NCI-H146 (cell line): ENCODE measurements at places on chromosomes 1 and 21.

GRCh38 chr1:153962088-153963029 is 978 bp downstream of the SLC39A1 start:
- DNase-seq: no peak

- no peak for DNase-seq
Observed at GRCh38 chr1:115296981-115297380, 41.1 kb downstream of the NGF start.

GRCh38 chr1:15110128-15110866 is 43.2 kb upstream of the TMEM51 start:
- DNase-seq: no peak

GRCh38 chr1:58695206-58695605 is 4.7 kb downstream of the MYSM1 start:
- no peak for DNase-seq

DNA sequence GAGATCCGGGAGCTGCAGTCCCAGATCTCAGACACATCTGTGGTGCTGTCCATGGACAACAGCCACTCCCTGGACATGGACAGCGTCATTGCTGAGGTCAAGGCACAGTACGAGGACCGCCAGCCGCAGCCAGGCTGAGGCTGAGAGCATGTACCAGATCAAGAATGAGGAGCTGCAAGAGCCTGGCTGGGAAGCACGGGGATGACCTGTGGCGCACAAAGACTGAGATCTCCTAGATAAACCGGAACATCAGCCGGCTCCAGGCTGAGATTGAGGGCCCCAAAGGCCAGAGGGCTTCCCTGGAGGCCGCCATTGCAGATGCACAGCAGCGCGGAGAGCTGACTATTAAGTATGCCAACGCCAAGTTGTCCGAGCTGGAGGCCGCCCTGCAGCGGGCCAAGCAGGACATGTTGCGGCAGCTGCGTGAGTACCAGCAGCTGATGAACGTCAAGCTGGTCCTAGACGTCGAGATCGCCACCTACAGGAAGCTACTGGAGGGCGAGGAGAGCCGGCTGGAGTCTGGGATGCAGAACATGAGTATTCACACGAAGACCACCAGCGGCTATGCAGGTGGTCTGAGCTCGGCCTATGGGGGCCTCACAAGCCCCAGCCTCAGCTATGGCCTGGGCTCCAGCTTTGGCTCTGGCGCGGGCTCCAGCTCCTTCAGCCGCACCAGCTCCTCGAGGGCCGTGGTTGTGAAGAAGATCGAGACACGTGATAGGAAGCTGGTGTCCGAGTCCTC is 25.5 kb downstream of the ETV3L start:
- DNase-seq: peak; percentile 81

DNA sequence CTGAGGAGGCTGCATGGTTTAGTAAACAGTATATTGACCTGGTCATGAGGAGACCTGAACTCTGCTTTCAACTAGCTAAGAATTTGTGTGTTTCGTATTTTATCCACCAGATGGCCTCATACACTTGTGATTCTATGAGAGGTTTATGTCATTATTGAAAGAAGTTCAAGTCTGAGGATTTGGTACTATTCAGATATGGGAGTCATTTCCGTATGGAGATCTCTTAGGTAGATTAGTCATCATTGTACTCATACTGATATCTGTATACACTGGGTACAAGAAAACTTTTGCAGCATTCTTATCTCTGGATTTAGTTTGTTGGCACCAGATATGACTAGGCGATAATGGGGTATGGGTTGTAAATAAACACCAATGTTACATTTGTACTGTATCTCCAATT is 26.6 kb downstream of the ATF6 start:
- DNase-seq: peak; percentile 48

DNA sequence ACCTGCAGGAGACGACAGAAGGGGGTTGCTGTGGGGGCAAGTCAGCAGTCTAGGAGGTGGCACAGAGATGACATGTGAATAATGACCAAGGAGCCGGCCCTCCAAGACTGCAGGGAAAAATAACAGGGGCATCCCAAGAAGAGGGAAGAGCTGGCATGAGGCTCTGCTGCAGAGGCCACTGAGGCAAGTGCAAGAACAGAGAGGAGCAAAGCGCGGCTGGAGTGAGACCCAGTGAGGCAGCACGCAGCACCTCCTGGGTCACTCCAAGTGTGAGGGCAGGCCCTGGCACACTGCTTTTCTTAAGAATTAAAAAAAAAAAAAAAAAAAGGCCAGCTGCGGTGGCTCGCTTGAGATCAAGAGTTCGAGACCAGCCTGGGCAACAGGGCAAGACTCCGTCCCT is 80.1 kb downstream of the SLC66A1 start:
- no peak for DNase-seq

DNA sequence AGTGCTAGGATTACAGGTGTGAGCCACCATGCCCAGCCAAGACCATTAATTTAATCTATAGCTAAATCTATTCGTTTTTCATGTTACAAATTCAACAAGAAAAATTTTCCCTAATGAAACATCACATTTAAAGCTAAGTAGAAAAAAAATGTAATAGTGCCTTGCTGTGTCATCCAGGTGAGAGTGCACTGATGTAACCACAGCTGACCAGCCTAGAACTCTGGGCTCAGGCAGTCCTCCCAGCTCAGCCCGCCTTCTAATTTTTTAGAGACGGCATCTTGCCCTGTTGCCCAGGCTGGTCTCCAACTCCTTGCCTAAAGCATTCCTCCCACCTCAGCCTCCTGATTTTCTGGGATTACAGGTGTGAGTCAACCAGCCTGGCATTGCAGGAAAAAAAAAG is 109.0 kb downstream of the PPIAL4G start:
- DNase-seq: no peak

- no peak for DNase-seq
Observed at GRCh38 chr21:14414932-14415508, 32.1 kb upstream of the HSPA13 start.

GRCh38 chr21:32372755-32373154 is 20.1 kb downstream of the URB1 start:
- no peak for DNase-seq

DNA sequence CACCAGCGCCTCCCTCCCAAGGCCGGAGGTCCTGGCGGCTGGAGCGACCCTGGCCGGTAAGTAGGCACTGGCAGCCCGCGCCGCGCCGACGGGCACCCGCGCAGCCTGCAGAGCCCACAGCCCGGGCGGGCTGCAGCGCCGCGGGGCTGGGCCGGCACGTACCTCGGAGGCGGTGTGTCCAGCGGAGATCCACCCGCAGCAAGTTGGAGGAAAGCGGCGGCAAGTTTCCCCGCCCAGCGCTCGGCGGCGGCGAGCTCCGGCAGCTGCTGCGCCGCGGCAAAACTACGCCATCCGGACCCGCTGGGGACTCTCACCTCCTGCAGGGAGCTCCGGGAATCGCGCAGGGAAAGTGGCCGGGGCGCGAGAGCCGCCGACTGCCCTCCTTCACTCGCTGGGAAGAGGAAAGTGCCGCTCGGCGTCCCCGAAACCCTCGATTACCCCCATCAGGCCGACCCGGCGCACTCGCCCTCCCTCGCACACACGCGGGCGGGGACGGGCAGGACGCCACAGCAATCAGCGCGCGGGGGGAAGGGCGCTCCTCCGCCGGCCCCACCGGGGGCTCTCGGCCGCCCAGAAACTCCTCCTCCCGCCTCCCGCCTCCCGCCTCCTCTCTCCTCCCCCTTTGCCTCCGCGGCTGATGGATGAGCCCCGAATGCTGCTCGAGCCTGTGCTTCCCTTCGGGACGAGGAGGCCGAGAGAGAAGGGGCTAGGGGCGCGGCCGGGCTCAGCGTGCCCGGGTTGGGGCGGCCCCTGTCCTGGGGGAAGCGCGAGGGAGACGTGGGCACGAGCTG is at the start of gene TGFBR3:
TSS of gene TGFBR3 (minus strand) at position 436 of the 791 bp plus-strand sequence. CDS start 24,620 bp downstream, outside the sequence.
- peak; percentile 91 for DNase-seq

GRCh38 chr1:227948493-227949260 is 945 bp upstream of the WNT9A start:
- DNase-seq: peak; percentile 31

DNA sequence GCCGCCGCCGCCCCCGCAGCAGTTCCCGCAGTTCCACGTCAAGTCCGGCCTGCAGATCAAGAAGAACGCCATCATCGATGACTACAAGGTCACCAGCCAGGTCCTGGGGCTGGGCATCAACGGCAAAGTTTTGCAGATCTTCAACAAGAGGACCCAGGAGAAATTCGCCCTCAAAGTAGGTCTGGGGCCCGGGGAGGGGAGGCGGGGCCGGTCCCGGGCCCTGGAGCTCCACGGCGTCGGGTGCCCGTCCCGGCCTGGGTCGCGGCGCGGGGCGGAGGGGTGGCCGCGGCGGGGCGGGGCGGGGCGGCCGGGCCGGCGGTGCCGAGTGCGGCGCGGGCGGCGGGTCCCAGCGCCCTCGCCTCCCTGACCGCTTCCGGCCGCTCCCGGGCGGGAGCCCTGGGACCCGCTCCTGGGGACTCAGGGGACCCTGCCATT is 646 bp downstream of the MAPKAPK2 start:
- DNase-seq: peak; percentile 45

- DNase-seq: no peak
Observed at GRCh38 chr1:15033264-15033663, 120.3 kb upstream of the TMEM51 start.

- no peak for DNase-seq
Observed at GRCh38 chr1:171344473-171344820, 30.5 kb downstream of the FMO4 start.

DNA sequence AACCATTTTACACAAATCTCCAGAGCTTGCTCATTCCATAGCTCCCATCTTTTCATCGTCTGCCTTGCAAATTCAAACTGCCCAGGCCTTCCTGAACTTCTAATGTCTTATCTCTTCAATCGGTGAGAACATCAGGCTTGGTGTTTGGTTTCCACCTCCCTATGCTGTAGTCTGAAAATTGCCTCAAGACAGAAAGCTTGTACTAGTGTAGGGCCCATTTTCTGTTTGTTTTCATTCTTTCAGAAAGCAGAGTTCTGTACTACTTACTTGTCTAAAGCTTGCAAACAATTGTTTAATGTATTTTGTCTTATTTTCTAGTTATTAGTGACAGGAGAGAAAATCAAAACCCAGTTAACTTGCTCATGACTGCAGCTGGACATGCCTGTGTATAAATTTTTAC is 16.8 kb downstream of the HOOK1 start:
- no peak for DNase-seq
